GDM1 (cell line): ENCODE measurements at places on chromosomes 5 and 9.

DNA sequence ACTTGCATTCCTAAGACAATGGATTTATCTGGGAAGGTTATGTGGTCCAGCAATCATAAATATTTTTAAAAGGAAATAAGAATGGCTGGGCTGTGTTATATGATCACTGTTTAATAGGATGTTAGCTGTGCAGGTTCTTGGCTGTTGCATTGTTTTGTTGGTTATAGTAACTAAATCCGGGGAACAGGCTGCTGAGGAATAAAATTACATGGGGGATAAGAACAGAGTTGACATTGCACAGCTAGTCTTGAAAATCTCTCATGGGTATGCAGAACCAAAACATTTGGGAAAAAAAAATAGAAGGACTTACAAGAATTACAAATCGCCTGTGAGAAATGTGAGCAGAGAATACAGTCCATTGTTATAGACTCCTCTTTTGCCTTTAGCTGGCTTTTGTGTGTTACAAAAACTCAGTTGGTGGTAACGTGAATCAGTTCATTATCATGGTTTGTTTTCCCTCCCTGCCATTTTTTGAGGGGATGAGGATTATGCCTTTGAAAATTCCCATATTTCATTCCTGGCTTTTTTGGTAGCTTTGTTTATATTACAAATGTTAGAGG, 375.3 kb upstream of the DAB2 start:
- DNase-seq = no peak

DNA sequence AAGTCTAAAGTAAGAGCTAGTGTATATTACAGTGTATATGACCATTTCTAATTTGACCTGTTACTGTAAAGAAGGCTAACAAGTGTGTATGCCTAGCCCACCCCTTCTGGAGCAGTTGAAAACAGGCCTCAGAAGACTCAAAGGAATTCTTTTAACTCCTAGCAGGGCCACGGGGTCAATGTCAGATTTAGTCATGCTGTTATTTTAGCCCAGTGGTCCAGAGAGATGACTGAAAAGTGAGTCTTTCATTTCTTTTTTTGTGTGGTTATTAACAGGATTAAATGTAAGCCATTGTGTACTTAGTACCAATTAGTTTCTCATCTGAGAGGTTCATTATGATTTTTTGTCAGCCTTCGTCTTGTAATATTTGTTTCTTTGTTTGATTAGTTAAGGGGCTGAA, 24.4 kb downstream of the ZCCHC7 start:
- no peak for DNase-seq

DNA sequence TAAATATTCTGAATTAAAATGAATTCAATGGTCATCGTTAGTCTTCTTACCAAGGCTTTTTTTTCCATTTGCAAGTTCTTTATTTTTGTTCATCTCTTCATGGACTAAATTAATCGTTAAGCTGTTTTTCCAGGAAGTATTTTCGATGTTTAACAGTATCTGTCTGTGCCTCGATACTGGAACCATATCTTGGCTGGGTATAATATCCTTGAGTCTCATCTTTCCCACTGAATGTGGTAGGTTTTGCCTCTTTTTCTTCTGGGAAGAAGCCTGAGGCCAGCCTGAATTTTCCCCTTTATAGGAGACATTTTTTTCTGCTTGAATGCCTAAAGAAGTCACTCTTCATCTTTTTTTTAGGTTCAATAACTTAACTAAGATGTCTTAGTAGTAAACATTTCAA, 4.0 kb upstream of the SEPTIN8 start:
- DNase-seq = no peak

DNA sequence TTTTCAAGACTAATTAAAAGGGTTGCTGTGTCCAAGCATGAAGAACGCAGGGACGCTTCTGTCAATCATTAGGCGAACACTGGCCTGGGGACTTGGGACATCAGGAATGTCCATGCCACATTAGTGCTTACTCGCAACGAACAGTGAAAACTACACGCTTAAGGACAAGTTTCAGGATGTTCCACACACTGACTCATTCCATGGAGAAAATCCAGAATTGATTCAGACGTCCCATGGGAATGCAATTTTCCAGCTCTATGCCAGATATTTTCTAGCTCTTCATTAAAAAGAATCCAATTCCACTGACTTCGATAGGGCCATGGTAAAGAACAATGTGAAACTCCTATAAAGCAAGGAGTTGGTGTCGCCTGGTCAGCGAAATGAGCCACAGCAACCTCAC, 98.2 kb downstream of the CAMSAP1 start:
- no peak for DNase-seq

DNA sequence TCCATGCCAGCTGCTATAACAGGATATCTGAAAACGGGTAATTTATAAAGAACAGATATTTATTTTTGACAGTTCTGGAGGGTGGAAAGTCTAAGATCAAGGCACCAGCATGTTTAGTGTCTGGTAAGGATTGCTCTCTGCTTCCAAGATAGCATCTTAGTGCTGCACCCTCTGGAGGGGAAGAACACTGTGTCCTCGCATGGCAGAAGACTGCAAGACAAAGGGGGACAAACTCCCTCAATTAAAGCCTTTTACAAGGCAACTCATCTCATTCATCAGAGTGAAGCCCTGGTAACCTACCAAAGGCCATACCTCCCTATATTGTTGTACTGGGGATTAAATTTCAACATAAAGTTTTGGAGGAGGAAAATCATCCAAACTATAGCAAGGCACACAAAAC, 298.9 kb upstream of the EDIL3 start:
- DNase-seq = no peak

GRCh38 chr5:112221128-112221527, 197.9 kb downstream of the EPB41L4A start:
- DNase-seq = no peak

DNA sequence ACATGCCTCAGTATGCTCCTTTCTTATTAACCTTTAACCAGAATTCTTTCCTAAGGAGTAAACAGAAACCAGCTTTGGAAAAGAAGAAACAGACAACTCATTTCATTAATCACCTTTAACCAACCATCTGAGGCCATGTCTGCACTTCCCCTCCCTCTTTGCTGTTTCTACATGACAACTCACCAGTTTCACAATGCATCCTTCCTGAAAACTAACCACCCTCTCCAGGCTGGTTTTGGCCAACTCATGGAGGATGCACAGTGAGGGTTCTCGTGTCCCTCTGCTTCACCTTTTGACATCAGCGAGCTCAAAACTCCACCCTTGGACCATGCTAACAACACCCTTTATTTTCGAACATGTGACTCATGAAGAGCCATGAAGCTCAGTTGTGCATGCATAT, 244.1 kb downstream of the ELAVL2 start:
- no peak for DNase-seq

GRCh38 chr9:99822109-99822805, 572 bp downstream of the NR4A3 start:
- DNase-seq = no peak

- DNase-seq = no peak
Observed at GRCh38 chr9:87610200-87611155, 112.8 kb downstream of the DAPK1 start.

DNA sequence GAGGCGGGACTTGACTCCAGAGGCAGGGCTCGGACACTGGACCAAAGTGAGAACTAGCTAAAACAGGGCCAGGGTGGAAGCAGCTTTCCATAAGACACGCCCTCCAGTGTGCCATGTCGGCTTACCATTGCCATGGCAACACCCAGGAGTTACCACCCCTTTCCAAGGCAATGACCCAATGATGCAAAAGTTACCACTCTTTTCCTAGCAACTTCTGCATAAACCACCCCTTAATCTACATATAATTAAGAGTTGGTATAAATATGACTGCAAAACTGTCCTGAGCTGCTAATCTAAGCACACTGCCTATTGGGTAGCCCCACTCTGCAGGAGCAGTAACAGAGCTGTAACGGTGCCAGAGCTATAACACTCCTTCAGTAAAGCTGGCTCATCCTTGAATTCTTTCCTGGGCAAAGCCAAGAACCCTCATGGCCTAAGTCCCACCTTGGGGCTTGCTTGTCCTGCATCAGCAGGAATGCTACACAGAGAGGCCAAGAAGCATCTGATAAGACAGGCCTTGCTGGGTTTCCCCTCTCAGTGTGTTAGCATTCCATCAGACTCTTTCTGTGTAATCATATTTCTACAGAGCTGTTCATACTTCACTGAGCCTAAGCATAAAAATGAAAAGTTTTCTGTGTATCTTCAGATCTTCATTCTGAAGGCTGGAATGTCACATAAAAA, 262.7 kb upstream of the KLF9 start:
- no peak for DNase-seq

GRCh38 chr9:113578882-113579282, 115.4 kb downstream of the RGS3 start:
- peak; percentile 50 for DNase-seq

GRCh38 chr5:78720997-78721396, 72.4 kb upstream of the LHFPL2 start:
- DNase-seq = no peak

DNA sequence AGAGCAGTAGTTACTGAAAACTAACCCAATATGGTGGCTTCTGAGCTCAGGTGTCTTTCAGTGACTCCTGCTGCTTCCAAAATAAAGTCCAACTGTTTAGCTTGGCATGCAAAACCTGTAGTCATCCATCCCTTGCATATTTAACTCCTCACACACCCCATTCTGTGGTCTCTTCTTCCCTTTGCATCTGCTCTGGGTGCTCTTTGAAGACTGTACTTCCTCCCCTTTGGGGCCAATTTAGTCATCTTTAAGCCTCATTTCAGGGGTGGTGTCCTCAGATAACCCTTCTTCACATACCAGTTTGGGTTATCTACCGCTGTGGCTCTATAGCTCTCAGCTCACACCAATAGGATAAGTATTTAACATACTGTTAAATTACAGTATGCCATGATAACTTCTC, 209.9 kb upstream of the DMRT1 start:
- no peak for DNase-seq

- no peak for DNase-seq
Observed at GRCh38 chr9:70902692-70903131, 218.7 kb downstream of the TRPM3 start.

- DNase-seq = no peak
Observed at GRCh38 chr5:78719504-78720219, 71.1 kb upstream of the LHFPL2 start.

DNA sequence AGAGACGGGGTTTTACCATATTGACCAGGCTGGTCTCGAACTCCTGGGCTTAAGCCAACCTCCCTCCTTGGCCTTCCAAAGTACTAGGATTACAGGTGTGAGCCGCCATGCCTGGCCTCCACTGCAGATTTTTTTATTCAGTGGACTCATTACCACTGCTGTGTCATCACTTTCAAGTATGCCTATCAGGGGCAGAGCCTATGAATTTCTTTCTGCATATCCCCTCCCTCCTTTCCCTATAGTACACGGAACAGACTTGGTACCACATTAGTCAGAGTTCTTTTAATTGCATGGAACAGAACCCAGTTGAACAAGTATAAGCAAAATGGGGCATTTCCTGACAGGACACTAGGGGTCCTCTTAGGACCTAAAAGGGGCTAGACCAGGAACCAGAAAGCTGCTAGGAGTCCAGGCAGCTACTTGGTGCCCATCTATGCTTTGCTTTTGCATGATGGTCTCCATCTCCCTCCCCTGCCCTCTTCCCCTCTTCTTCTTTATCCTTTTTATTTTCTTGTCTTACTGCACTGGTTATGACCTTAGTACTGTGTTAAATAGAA, 5.8 kb downstream of the BSPRY start:
- DNase-seq = no peak

DNA sequence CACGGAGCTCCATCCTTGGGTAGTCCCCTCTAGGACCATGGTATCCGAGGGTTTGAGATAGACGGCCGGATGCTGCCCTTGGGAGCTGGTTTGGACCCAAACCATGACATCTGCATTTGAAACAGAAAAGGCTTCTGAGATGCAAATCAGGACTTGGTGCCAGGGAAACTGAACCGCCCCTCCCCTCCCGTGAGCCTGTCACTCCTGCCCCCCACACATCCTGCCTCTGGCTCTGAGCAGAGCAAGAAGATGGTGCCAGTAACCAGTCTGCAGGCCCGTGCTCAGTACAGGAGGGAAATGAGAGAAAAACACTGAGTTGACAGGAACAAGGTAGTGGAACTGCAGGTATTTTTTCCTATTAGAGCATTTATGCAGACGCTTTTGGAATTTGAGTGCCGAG, 18.6 kb downstream of the ARPC5L start:
- no peak for DNase-seq

GRCh38 chr5:162324328-162324727, 256.8 kb downstream of the GABRG2 start:
- no peak for DNase-seq

DNA sequence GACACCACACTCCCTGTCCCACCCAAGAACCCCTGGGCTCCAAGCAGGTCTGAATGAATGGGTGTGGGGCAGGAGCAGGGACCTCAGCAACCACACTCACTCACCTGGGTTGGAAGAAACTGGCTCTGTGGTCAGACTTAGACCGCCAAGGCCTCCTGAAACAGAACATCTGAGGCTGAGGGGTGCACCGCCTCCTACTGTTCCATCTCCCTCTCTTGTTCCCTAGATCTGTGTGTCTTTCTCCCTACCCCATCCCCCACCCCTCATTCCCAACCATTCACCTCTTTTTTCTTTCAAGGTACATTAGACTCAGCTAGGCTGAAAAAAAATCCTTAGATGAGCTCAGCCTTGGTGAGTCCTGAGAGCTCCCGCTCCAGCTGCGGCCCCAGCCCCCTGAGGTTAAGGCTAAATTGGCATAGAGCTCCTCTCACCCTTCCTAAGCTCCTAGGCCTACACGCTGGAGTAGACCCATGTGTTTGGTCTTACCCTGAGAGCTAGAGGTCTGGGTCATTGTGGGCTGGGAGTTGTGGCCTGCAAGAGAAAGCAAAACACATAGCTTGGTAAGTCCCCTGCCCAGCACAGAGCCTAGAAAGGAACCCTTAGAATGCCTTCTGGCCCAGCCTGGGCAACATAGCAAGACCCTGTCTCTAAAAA, 4.8 kb downstream of the ECSCR start:
- no peak for DNase-seq

- no peak for DNase-seq
Observed at GRCh38 chr9:131815970-131816873, 76.3 kb upstream of the RAPGEF1 start.

DNA sequence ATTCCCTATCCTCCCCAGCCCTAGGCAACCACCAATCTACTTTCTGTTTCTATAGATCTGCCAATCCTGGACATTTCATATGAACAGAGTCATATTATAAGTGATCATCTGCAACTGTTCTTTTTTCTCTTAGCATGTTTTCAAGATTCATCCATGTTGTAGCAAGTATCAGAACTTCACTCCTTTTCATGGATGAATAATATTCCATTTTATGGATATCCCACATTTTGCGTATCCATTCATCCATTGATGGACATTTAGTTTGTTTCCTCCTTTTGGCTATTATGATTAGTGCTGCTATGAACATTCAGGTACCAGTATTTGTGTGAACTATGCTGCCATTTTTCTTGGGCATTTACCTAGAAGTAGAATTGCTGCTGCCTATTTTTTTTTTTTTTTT, 51.3 kb upstream of the HAND1 start:
- DNase-seq = no peak

- no peak for DNase-seq
Observed at GRCh38 chr5:157555037-157555640, 20.4 kb downstream of the ADAM19 start.

GRCh38 chr9:138023394-138024124, 146.0 kb downstream of the CACNA1B start:
- DNase-seq = no peak

- no peak for DNase-seq
Observed at GRCh38 chr5:54707841-54708240, 190.3 kb downstream of the SNX18 start.

GRCh38 chr5:40656766-40657165, 22.9 kb upstream of the PTGER4 start:
- no peak for DNase-seq

GRCh38 chr5:15326471-15326870, 173.5 kb upstream of the FBXL7 start:
- no peak for DNase-seq

- no peak for DNase-seq
Observed at GRCh38 chr5:74526111-74526510, 114.4 kb downstream of the ENC1 start.

GRCh38 chr5:140114341-140115185, 654 bp downstream of the PURA start:
- peak; percentile 19 for DNase-seq
